Choroid plexus epithelial cell (primary cell): ENCODE measurements at places on chromosomes 6 and 20.

DNA sequence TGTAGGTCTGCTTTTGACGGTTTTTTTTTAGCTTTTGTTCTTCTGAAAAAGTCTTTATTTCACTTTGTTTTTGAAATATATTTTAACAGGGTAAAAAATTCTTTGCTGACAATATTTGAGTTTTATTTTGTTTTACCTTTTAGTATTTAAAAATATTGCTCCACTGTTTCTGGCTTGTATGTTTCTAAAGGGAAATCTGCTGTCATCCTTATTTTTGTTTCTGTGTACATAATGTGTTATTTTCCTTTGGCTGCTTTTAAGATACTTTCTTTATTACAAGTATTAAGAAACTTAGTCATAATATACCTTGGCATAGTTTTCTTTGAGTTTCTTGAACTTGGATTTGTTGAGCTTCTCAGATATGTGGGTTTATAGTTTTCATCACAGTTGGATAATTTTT lies 88.6 kb upstream of the SPACA1 start:
- no peak for DNase-seq

DNA sequence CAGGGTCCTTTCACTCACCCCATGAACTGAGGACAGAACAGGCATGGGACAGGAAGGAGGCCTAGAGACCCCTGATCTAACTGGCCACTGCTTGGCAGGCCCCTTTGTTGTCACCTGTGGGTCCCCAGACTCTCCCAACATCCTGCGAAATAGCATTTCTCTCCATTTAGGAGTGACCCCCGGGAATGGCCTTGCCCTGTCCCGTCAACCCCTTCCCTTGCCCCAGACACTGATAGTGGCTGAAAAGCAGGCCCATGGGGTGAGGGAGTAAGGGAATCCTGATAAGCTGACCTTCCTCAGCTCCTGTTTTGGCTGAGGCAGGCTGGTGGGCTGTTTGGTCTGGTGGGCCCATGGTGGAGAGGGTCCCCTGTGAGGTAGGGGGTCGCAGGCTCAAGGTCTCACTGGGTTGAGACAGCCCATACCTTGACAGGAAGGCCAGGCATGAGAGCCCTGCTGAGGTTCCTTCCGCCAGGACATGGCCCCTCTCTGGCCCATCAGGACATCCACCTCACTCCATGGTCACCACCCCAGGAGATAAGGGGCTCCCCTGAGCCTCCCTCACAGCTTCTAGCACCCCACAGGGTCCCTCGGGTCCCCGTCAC lies 139.3 kb downstream of the MRPL14 start:
- DNase-seq: no peak

GRCh38 chr20:51995551-51995951 lies 193.2 kb upstream of the SALL4 start:
- peak; percentile 49 for DNase-seq

DNA sequence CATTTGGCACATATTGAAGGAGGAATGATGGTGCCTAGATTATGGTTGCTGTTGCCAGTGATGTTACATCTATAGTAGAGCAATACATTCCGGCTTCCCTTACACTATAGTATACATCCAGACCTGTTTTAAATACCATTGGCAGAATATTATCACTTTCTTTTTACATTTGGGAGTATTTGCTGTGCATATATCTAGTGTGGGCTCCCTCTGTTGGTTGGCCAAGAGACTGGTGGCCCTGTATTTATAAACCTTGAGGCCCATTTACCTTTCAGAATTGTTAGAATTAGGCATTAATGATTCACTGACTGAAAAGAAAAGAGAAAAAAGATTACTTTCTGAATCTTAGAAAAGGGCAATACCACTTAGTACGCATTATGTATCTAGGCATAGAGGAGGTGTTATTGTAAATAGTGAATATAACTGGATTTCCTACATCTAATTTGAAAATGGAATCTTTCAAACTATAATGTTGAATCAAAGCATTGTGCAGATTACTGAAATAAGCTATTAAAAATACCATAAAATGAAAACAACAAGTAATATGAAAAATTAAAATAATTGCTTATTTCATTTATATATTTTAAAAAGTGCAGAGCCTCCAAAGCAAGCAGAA lies 628.8 kb upstream of the MAN1A1 start:
- peak; percentile 46 for DNase-seq

- DNase-seq: no peak
These were observed 8.1 kb downstream of the GFRA4 start for GRCh38 chr20:3655131-3655405.

GRCh38 chr6:17938901-17939300 lies 48.5 kb downstream of the KIF13A start:
- peak; percentile 77 for DNase-seq

GRCh38 chr6:105437236-105437635 lies 34.4 kb upstream of the PREP start:
- no peak for DNase-seq

GRCh38 chr6:628766-629165 lies 28.1 kb downstream of the HUS1B start:
- no peak for DNase-seq

GRCh38 chr20:10682939-10683338 lies 9.1 kb upstream of the JAG1 start:
- DNase-seq: peak; percentile 67

- peak; percentile 56 for DNase-seq
These were observed 64.1 kb downstream of the C6orf118 start for GRCh38 chr6:165245287-165245686.

- no peak for DNase-seq
These were observed 272.7 kb upstream of the PLCB4 start for GRCh38 chr20:8796088-8796660.

DNA sequence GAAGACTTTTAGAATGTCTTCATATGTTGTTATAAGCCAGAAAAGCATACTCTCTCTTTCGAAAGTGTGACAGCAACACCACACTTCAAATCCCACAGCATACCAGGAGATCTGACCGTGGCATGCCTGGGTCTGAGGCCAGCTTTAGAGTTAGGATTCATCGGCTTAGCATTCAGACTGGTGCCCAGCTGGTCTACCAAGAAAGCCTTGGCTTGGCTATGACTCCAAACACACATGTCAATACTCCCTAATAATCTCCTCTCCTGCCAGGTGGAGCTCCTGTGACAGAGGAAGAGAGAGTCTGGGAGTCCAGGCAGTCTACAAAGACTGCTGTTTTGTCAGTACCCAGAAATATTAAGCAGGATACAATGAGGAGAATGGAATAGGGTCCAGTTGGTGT lies 77.1 kb upstream of the MAN1A1 start:
- no peak for DNase-seq

DNA sequence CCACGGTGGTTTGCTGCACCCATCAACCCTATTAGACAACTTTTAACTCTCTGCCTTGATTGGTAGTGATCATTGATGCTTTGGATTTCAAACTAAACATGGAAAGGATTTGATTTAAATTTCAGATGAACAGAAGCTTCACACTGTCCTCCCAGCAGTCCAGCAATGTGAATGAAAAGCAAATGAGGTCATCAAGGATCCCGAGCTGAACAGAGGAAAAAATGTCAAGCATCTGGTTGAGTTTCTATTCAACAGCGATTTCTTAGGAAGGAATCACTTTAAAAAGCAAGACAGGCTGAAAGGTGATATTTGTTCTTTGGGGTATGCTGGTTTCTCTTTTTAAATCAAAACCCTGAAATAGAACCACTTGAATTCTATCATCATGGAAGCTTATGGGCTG lies 10.6 kb upstream of the SAMD3 start:
- peak; percentile 69 for DNase-seq

- no peak for DNase-seq
These were observed 36.3 kb upstream of the NRSN1 start for GRCh38 chr6:24089736-24090135.

DNA sequence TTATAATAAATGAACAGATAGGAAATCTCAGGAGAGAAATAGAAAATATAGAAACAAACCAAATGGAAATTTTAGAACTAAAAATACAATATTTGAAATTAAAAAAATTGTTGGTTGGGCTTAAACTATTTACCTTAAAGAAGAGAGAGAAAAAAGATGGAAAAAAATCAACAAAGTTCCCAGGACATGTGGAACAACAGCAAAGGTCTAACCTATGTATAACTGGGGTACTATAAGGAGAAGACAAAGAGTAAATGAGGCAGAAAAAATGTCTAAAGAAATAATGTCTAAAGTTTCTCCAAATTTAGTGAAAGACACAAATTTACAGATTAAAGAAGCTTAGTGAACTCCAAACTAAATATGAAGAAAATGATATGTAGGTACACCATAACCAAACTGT lies 41.1 kb upstream of the ZBTB24 start:
- no peak for DNase-seq

DNA sequence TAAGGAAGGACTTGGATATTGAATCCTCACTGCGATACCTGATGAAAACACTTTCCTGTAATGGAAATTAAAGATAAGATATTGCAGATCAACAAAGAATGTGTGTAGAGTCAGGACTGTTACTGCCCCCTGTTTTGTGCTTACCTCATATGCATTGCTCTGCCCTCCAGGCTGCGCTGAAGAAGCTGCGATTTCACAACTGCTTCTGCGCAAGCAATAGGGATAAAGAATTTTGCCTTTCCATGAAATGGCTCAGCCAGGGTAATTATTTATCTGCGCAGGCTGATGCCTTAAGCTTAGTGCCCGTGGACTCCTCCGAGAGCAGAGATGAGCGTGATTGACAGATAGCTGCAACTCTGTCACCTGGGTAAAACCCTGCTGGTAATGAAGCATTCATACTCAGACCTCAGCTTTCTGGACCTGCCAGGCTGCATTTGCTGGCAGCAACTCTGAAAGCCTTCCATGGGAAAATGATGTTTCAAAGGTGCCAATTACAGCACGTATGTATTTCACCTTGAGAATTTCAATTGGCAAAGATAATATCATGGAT lies 370.6 kb downstream of the SAMD5 start:
- no peak for DNase-seq

GRCh38 chr6:35600659-35601125 lies 88.0 kb upstream of the TULP1 start:
- DNase-seq: peak; percentile 58

- DNase-seq: no peak
These were observed 125.9 kb downstream of the EPHA7 start for GRCh38 chr6:93293460-93293859.

DNA sequence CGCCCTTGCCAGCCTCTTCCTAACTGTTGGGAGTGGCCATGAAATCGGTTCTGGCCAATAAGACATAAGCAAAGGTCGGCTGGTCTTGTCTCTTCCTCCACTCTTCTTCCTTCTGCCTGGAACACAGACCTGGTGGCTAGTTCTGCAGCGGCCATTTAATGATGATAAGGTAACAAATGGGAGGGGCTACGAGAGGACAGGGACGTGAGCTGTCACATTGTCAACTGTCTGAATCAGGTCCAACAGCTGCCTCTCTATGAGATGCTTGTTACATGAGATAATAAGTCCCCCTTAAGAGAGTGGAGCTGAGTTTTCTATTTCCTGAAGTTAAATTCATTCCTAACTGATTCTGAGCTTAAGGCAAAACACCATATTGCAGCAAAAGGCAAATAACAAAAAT lies 12.5 kb upstream of the TMEM242 start:
- no peak for DNase-seq

GRCh38 chr6:115363379-115363778 lies 697.3 kb downstream of the FRK start:
- DNase-seq: no peak

DNA sequence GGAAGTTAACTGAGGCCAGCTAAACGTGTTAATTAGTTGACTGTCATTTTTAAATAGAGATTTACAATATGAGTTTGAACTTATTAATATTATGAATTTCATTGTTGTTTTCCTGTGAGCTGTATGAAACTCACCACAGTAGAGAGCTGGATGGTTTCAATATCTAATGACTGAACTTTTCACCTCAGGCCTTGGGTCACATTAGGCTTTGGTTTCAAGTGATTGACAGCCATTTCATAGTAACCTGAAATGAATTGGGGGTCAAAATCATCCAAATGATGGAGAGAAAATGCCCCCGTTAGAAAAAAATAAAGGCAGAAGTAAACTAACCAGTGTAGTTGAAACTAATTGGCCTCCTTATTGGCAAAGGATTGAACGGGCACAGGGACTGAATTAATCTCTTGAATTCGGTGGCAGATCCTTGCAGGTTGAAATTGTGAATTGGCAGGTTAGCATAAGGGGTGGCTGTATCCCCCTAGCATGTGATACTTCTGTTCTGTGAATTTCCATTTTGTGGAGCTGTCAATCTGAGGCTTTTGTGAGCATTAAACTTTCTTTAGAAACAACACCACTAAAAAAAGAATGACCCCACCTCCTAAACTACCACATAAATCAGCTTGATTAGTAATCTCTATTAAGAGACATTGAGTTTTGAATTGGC lies 155.1 kb upstream of the MMS22L start:
- no peak for DNase-seq

- DNase-seq: peak; percentile 85
These were observed 2.8 kb upstream of the FANCE start for GRCh38 chr6:35449287-35449881.

DNA sequence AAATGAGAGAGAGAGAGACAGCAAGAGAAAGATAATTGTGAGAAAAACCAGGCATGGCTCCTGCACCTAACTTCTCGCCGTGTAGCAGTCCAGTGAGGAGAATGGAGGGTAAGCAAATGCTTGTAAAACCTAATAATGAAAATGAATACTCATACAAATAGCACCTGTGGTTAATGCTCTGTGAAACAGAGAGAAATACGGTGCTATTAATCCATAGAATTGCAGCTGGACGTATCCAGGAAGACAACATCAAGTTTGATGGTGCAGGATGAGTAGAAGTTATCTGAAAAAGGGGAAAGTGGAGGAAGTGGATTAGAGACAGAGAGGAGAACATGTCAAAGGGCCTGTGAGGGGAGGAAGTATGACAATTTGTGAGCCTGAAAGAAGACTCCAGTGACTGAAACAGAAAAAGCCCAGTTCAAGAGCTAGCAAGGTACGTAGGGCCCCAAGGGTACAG lies 89.4 kb upstream of the PAK5 start:
- DNase-seq: no peak

GRCh38 chr6:14814016-14814415 lies 431.9 kb upstream of the JARID2 start:
- DNase-seq: no peak

DNA sequence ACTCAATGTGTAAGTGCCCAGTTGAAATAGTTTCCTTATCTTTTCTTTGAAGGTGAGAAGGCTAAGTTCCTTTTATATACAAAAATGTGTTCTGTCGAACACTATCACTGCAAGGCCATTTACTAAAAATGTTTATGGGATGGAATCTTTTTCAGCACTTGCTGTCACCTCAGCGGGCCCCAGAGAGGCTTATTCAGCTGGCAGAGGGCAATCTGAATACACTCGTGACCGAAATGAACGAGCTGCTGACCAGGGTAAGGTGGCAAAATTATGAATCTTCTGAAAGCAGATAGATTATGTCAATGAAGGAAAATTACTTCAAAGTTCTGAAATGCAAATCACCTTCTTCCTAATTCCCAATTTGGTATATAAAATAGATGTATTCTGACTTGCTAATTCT lies 340.2 kb downstream of the ARHGAP18 start:
- DNase-seq: no peak

DNA sequence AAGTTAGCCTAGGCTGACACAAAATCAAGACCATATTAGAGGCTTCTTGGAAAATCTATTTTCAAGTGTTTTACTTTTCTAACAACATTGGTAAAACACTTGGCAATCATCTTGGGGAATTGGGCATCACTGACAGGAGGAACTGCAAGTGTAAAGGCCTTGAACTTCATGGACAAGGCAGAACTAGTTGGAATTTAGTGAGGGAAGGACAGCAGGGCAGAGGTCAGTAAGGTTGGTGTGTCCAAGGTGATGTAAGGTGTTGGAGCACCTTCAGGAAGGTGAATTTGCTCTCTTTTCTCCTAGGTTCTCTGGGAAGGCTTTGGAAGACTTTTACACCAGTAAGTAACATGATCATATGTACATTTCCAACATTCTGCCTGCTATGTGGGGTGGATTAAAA lies 1.5 kb upstream of the SLC17A4 start:
- DNase-seq: no peak
